ENCODE measurements at places on chromosomes 3 and 15.

DNA sequence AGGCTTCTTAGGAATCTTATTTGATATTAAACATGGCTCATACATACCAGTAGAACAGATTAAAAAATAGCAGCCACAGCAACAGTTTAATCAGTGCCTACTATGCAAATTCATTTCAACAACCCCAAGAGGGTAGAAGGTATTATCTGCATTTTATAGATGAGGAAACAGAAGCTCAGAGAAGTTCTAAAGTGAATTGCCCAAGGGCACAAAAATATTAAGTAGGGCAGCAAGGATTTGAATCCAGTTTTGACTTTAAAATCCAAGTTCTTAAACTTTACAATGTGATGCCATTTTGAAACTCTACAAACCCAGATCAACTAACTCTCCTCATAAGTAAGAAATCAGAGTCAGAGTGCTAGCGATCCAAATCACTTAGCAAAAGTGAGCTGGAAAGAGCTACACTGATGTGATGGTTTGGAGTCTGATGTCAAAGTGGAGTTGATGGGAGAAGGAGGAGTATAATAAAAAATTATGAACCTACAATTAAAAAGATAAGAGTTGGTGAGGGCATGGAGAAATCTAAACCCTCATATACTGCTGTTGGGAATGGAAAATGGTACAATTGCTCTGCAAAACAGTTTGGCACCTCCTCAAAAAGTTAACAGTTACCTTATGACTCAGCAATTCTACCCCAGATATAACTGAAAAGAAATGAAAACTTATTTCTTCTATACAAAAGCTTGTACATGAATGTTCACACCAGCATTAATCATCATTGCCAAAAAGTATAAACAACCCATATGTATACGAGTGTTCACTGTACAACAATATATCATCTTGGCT lies 51.0 kb upstream of the PLXND1 start:
- no peak overlapping the region for H3K4me3 ChIP-seq
- peaks cover 35% of the 10 kb centered on the region for H3K4me1 ChIP-seq
- H3K27me3 ChIP-seq = no peaks in the 10 kb centered on the region
- peaks cover 13% of the 10 kb centered on the region for H3K36me3 ChIP-seq
- DNase-seq = no peak

DNA sequence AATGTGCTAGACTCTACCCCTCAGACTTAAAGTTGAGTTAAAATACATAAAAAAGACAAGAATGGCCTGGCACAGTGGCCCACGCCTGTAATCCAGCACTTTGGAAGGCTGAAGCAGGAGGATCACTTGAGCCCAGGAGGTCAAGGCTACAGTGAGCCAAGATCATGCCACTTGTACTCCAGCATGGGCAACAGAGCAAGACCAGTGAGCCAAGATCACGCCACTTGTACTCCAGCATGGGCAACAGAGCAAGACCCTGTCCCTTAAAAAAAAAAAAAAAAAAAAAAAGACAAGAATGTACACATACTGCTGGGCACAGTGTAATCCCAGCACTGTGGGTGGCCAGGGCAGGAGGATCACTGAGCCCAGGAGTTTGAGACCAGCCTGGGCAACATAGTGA lies 17.4 kb downstream of the DIS3L start:
- peaks cover 65% of the 10 kb centered on the region for H3K36me3 ChIP-seq
- peaks cover 3% of the 10 kb centered on the region for H3K27me3 ChIP-seq
- no peaks in the 10 kb centered on the region for H3K4me1 ChIP-seq
- no peak overlapping the region for H3K27ac ChIP-seq

DNA sequence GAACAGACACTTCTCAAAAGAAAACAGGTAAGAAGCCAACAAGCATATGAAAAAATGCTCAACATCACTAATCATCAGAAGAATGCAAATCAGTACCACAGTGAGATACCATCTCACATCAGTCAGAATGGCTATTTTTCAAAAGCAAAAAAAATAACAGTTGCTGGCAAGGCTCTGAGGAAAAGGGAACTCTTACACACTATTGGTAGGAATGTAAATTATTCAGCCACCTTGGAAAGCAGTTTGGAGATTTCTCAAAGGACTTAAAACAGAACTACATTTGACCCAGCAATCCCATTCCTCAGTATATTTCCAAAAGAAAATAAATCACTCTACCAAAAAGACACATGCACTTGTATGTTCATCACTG lies 95.6 kb downstream of the APBA2 start:
- H3K4me1 ChIP-seq = peaks cover 42% of the 10 kb centered on the region
- DNase-seq = no peak

- no peaks in the 10 kb centered on the region for H3K4me1 ChIP-seq
- no peaks in the 10 kb centered on the region for H3K36me3 ChIP-seq
- peaks cover 17% of the 10 kb centered on the region for H3K27me3 ChIP-seq
- no peak for DNase-seq
- no peak overlapping the region for H3K4me3 ChIP-seq
Measured at GRCh38 chr3:69370156-69370883, 15.6 kb downstream of the FRMD4B start.
